Forelimb muscle (tissue), 1 donor: ENCODE measurements at places on chromosomes 1 and 21. TPM values are rescaled to one million over a fixed set of nuclear protein-coding genes. Genes with fewer than 3 reads are reported as not detected.

The CAMTA1 gene
- polyA plus RNA-seq, result 43.5 TPM

The PLA2G2C gene
- 0.05 TPM for polyA plus RNA-seq

The RORC gene
- polyA plus RNA-seq, result 10.8 TPM

The UBASH3A gene
- polyA plus RNA-seq, result 0.11 TPM

The MANEAL gene
- 2.9 TPM for polyA plus RNA-seq

The C1orf56 gene
- polyA plus RNA-seq, result 6.5 TPM

The ANXA9 gene
- polyA plus RNA-seq, result 2.5 TPM

The MRPL9 gene
- 69.5 TPM for polyA plus RNA-seq

The DYNLT5 gene
- 5.2 TPM for polyA plus RNA-seq

The RAB3B gene
- polyA plus RNA-seq, result 0.15 TPM

The ETV3L gene
- polyA plus RNA-seq, result not detected

The ATAD3C gene
- 0.30 TPM for polyA plus RNA-seq

The DDAH1 gene
- polyA plus RNA-seq, result 52.8 TPM

The DIRAS3 gene
- 5.4 TPM for polyA plus RNA-seq

The DMRTA2 gene
- 0.05 TPM for polyA plus RNA-seq

The GPR25 gene
- polyA plus RNA-seq, result not detected

The LCE1D gene
- not detected for polyA plus RNA-seq

The FOXO6 gene
- polyA plus RNA-seq, result 14.9 TPM

The APCS gene
- polyA plus RNA-seq, result not detected
